ENCODE measurements at places on chromosomes 5 and 9.

GRCh38 chr5:102229685-102230084 lies 66.4 kb downstream of the SLCO4C1 start:
- no peak for DNase-seq

DNA sequence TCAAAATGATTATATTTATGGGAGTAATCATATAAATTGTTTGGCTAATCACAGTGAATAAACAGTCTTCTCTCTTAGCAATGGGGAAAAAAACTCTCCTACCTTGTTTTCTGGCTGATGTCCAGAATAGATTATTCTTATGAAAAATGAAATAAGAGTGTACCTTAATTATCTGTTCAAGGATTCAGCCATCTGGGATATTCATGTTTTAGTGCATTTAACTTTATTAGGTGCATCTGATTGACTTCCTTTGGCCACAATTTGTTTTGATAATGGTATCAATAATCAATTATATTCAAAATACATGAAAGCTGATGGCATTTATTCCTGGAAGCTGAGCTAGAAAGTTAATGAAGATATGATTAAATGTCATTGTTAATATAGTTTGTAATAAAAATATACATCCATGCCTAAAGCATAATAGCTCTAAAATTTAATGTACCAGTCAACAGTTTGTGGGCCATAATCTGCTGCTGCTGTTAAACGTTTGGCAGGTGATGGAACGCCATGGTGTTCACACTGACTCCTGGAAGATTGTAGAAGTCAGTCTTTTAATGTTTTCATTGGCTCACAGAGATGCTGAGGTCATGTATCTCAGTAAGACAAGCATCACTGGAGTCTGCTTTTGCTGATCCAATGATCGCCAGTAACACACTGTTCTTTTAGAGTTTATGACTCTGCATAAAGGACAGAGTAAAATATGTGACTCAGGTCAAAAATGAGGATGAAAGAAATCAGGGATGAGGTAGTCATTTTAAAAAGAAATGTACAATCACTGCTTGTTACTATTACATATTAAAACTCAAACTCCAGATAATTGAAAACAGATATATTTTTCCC lies 105.8 kb downstream of the ISL1 start:
- no peak for DNase-seq

GRCh38 chr9:14687042-14687719 lies 6.1 kb downstream of the ZDHHC21 start:
- DNase-seq = no peak

GRCh38 chr5:88536146-88536545 lies 267.5 kb upstream of the TMEM161B start:
- no peak for DNase-seq

DNA sequence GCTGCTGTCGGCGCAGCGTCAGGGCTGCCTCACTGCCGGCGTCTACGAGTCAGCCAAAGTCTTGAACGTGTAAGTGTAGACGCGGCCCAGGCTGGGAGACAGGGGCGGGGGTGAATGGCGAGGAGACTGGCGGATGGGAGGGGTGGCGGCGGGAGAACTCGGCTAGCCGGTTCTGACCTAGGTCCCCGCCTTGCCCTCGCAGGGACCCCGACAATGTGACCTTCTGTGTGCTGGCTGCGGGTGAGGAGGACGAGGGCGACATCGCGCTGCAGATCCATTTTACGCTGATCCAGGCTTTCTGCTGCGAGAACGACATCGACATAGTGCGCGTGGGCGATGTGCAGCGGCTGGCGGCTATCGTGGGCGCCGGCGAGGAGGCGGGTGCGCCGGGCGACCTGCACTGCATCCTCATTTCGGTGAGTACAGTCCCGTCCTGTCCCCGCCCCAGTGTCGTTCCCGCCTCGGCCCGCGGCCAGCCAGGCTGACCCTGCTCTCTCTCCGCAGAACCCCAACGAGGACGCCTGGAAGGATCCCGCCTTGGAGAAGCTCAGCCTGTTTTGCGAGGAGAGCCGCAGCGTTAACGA lies 745 bp downstream of the GADD45G start:
- DNase-seq = no peak

DNA sequence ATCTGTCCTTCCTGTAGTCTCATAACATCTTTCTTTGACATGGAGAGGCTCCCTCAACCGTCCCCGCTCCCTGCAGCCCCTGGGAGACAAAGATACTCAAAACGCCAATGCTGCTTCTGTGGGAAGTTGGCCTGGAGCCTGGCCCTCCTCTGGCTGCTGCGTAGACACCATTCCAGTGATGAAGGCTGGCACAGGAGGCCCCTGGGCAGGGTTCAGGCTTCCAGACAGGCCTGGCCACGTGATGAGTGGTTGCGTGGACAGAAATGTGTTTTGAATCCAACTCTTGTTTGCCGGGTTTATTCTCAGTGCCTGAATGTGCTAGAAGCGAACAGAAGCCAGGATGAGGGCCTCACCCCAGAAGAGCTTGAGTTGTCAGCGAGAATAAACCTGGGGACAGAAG lies 43.2 kb upstream of the NKX2-5 start:
- no peak for DNase-seq

DNA sequence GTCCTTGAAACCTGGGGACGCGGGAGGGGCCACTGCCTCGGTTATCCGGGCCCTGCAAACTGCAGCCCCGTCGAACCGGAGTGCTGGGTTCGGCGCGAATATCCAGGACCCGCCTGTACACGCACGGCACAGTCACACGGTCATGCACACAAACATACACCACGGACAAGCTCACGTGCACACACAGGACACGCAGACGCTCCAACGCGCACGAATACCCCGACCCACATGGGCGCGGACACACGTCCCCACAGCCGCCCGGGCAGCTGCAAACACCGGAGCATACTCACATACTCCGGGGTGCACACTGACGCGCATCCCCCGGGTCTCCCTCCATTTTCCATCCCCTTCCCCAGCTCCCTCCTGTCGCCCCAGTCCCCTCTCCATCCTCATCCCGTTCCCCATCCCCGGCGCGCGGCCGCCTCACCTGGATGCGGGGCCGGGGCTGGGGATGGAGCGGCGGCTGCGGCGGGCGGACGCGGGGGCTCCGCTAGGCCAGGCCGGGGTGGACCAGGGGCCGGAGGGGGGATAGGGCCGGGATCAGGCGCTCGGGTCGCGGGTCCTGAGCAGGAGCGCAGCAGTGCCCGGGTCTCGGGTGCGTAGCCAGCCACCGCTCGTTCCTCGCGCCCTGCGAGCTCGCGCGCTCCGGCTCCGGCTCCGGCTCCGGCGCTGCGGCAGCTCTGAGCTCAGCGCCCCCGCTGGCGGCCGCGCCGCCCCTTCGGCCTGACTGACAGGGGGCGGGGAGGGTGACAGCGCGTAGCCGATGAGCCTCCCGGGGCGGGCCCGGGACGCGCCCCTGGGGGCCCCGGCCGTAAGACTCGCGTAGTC lies at the start of the genes EIF4E1B and SNCB:
TSS of gene EIF4E1B (plus strand) at position 823 of the 828 bp plus-strand sequence. CDS start 12,113 bp downstream, outside the sequence.
TSS of gene SNCB (minus strand) at position 682 of the 828 bp plus-strand sequence. CDS start 880 bp downstream, outside the sequence.
- peak; percentile 27 for DNase-seq

GRCh38 chr5:3033033-3033755 lies 281.7 kb upstream of the IRX2 start:
- DNase-seq = no peak

DNA sequence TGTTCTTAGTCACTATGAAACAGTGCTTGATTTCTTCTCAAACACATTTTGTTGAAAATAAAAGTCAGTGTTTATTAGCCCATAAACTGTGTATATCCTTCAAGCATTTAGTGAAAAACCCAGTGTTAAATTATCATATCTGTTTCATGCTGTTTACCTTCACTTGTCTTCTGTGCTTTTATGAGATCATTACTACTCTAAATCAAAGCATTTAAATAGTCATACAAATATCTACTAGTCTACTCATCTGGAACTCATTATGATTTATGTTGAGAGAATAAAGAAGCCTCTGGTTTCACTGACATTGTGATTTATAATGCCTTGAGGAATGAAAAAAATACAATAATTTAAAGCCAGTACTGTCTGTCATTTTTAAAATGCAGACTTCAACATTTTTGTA lies 366.5 kb downstream of the SLCO4C1 start:
- no peak for DNase-seq

DNA sequence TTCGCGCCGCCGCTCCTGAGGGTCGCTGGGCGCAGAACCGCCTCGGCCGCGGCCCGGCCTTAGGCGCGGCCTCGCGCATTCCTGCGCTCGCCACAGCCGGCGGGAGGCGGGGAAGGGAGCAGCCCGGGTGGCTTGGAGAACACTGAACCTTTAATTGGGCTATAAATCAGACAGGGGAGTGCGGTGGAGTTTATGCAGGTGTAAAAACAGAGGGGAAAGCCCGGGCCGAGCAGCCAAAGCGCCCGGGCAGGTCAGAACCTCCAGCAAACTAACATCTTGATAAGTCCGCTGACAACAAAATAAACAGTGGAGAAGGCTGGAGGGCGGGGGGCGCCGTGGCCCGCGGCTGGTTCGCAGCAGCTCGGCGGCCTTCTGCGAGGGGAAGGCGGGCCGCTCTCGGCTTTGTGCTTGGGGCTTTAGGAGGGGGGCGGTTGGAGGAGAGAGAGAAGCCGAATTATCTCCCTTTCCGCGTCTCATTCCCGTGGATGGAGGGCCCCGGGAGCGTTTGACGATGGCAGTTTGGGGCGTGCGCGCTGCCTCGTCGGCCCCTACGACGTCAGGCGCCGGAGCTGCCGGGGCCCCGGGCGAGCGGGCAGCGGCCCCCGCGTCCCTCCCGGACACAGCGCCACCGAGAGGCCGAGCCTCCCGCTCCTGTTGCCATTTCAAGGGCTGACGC lies 11.3 kb downstream of the FOXD1 start:
- DNase-seq = no peak

GRCh38 chr9:137952976-137953666 lies 75.5 kb downstream of the CACNA1B start:
- no peak for DNase-seq

DNA sequence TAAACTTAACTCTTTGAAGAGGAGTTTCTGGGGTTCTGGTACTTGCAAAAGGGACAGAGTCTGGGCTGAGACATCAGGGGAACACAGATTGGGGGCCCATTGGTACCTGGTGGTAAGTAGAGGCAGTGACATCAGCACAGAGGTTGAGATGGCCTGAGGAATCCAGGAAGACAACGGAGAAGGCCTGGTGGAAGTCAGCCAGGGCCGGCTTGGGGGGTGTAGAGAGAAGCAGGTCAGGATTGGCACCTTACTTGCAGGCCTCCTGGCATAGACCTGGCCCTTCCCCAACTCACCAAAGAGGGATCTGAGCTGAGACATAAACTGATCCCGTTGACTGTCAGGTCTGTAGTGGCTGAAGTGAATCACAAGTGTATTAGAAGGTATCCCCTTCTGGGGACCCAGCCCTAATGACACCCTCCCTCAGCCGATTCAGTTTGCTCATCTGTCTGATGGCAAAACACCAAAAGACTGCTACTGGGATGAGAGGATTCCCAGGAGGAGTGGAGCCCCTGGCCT lies 5.5 kb downstream of the NOL6 start:
- DNase-seq = no peak

DNA sequence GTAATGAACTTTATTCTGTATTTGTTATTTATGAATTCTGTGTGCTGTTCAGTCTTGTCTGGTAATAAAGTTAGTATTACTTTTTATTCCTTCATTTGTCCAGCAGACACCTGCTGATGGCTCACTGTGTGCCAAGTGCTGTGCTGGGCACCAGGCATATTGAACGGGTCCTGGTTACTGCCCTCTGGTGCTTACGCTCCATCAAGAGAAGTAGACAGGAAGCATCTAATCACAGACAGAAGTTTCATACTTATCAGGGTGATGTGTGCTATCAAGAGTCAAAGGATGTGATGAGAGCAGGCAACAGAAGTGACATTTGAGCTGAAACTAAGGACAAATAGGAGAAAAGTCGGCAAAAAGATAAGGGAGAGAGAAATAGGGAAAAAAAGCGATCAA lies 153.1 kb downstream of the FGF1 start:
- no peak for DNase-seq
